ENCODE measurements at places on chromosomes 7 and 10. TPM values are rescaled to one million over a fixed set of nuclear protein-coding genes. Genes with fewer than 3 reads are reported as not detected.
A peak's percentile ranks its signal among the peaks of the same experiment; 100 is the strongest.

EPO gene
- 0.95 TPM for total RNA-seq

DNA sequence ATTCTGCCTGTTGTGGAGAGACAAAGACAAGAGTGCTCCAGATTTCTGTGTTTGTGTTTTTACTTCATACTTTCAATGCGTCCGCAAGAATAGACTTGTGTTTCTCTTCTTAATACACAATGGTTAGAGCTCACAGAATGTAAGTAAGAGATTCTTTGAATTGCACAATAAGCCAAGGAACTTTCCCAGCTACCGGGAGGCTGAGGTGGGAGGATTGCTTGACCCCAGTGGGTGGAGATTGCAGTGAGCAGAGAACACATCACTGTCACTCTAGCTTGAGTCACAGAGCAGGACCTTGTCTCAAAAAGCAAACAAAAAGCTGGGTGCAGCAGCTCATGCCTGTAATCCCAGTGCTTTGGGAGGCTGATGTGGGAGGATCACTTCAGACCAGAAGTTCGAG lies 250.7 kb upstream of the MYO3A start:
- DNase-seq, result no peak

DNA sequence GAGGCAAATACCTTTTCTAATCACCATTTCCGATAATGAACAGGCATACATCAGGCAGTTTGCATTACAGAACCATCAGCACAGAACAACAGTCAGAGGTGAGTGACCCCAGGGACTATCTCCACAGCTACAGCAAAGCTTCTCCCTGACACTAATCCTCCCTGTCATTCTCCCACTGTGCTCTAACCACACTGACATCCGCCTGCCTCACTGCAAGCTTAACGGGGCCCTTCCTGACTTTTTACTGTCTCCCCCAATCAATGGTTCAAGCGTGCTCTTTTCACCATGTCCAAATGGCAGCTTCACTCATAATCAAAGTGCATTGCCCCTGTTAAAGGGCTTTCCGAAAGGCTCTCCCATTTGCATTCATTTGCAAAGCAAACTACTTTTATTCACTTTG lies 196.3 kb downstream of the DNAJC1 start:
- peak; percentile 23 for DNase-seq

MSANTD7 gene
- total RNA-seq, result 15.2 TPM

DNA sequence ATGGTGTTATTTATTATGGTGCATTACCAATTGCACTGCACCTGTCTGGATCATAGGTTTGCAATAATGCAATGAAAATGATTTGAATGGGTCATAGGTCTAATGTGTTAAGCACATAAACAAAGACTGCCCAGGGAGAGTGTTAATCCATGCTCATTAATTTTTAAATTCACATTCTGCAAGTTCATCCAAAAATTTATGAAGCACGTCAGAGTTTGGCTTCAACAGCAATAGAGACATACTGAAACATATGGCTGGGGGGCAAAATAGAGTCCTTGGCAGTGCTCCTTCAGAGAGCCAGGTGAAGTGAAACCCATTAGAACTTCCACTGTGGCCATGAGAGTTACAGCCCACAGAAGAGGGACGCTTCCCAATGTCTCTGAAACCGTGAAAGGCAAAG lies 441.1 kb downstream of the POM121L12 start:
- no peak for DNase-seq

Measured in H1 (cell line).